ENCODE measurements at places on chromosomes 3 and 15.

GRCh38 chr3:158434412-158435038 lies 136.5 kb upstream of the MLF1 start:
- DNase-seq: peak; percentile 63

DNA sequence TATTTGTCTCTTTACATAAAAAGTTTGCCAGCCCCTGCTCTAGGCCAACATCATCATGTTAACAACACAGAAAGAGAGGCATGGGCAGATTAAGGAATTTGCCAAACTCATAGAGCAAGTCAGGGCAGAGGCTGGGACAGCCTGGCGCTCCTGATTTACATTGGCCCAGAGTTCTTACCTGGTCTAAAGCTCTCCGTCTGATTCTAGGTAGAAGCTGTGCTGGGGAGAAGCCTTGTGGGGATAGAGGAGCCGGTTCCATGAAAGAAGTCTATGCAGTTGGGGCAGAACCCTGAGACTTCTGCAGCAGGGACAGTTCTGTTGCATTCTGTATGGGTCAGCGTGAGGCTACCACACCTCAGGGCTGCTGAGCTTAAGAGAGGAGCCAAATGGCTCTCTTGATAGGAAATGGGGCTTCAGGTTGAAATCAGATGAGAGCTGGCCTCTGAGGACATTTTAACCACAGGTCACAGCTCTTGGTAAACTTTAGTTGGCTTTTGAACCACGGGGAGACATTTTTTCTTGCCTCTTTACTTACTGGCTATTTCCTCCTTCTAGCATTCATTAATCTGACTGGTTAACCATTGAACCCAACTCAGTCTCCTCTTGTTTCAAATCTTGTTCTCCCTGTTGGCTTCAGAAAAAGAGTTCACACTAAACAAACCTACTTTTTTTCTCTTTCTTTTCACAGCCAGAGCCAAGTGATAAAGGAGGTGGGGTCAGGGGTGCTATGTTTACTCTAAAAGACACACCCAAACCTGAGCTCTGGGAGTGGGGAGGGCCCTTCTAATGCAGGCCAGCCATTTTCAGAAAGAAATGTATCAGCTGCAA lies 250.7 kb downstream of the OPA1 start:
- DNase-seq: no peak

DNA sequence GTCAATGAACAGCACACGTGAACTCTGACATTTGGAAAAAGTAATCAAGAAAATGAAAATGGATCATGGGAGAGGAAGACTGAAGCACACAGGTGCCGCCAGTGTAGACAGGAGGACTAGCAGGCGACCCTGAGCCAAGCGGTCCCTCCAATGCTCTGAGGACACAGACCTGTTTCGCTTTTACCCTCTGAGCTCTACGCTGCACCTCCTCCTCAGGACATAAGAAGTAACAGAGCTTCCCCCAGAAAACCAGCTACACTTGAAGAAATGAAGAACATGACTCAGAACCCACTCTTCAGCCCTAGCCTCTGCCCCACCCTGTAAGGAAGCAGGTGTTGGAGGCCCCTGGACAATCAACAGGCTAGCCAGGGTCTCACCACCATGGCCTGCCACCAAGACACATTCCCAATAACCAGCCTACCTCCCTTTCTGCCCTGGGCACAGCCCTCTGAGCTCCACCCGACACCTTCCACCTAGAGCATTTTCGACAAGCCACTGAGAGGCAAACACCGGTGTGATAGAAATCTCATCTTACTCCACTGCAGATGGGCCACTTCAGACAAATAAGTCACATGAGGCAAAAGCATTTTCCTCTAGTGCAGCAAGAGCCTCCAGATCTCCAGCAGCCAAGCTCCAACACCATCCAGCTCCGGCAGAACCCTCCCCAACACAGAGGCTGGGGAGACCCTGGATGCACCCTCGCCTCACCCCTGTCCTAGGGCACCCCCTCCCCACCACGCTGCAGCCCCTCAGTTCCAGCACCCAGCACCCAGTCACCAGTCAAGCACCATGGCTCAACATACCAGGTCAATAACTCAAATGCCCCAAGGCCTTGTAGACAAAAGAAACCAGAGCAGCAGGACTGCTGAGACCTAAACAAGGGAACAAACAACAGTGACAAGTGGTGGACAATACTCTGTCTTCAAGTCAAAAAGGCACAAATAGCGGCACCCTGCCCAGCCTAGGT lies 11.4 kb downstream of the FAM174B start:
- DNase-seq: no peak

- peak; percentile 5 for DNase-seq
Observed at GRCh38 chr3:37608061-37608702, 253.5 kb upstream of the CTDSPL start.

- DNase-seq: no peak
Observed at GRCh38 chr3:79367066-79367465, 400.7 kb downstream of the ROBO1 start.

GRCh38 chr3:184443831-184444230 lies 64.0 kb downstream of the CHRD start:
- no peak for DNase-seq

GRCh38 chr3:69723389-69723788 lies 15.9 kb upstream of the MITF start:
- DNase-seq: no peak

DNA sequence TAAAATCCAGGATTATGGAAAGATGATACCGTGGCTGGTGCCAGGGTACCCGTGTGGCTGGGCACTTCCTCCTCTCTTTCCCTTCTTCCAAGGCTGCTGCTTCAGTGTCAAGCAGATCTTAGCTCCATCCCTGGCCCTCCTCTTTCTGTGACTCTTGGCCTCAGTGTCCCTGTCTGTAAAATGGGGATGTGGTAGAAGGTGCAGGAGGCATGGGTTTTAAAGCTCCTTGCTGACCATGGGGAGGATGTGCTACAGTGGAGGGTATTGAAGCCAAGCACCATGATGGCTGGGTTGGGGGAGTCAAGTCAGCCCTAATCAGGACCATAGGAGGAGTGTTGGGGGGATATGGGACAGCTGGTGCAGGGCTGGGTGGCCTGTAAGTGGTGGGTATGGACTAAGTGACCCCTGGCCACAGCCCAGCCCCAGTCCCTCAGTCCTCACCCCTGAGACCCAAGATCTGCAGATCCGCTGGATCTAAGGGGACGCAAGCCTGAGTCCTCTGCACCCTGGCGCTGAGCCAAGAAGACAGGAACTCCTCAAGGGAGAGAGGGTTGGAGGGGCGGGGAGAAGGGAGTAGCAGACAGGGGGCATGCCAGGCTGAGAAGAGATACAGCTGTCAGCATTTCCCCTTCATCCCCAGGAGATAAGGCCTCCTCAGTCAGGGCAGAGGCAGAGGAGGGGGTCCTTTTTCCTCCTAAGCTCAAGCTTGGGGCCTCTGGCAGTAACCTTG lies 12.0 kb downstream of the PTH1R start:
- DNase-seq: no peak

DNA sequence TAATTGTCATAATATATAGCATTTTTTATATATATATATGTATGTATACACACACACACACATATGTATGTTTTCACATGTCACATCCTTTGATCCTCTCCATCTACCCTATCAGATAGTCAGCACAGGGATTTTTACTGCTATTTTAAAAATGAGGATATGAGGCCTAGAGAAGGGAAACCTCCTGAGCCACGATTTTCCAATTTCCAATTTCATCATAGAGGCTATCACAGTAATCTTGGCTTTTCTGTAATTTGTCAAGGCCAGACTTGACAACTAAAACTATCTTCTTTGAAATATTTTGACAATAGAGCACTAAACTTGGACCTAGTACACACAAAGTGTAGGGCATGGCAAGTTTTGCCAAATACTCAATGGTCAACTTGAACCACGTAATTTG lies 42.5 kb downstream of the IL1RAP start:
- DNase-seq: no peak

GRCh38 chr3:125511420-125512118 lies 8.4 kb downstream of the SNX4 start:
- DNase-seq: no peak

DNA sequence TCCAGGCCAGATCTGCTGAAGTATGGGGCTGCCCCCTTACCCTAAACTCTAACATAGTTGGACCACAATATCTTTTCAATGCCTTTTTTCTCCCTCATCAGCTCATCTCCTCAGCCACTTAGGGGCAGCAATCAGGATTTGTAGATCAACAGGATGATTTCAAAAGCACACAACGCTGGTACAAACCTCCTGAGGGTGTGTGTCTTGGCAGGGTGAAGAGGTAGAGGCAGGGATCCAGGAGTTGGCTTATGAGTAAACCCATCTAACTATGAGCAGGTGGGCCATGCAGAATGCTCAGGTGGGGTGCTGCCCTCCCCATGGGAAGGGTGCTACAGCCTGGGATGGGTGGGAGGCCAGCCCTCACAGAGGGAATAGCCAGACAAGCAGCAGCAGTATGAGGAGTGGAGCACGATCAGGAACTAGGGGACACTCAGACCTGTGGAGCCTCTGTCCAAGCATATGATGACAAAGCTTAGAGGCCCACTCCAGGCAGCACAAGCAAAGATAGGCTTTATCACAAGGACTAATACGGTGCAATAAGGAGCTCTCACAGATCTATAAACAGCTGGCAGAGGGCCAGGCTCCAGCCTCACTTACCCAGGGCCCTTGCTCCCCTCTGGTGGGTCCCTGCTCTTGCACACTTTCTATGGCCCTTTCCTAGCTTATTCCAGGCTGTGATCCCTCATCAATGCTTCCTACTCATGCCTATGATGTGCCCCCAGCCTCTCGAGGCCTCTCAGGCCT lies 32.2 kb downstream of the IL20RB start:
- no peak for DNase-seq

DNA sequence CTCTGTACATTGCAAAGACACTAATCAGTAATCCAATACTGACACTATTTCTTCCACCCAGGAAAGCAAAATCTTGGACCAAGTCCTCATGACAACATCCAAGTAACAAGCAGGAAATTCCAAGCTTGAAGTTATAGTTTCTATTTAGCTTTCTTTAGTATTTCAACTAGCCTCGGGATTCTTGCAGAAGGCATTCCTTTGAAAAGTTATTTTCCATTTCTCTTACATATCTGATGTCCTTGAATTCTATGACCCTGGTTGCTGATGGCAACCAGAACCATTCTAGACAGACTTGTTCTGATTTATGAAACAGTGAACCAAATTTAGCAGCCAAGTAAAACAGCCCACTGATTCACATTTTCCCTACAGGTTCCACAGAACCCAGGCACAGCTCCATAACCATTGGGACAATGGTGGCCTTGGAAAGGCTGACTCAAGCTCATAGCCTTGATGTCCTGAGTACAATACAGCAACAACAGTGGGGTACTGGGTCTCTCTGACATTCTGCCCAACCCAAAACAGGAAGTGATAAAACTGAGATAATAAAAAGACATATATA lies 26.5 kb downstream of the P3H2 start:
- no peak for DNase-seq

- no peak for DNase-seq
Observed at GRCh38 chr15:65470866-65471265, 46.6 kb downstream of the DPP8 start.

GRCh38 chr3:169052465-169053302 lies 610.8 kb downstream of the MECOM start:
- DNase-seq: no peak

DNA sequence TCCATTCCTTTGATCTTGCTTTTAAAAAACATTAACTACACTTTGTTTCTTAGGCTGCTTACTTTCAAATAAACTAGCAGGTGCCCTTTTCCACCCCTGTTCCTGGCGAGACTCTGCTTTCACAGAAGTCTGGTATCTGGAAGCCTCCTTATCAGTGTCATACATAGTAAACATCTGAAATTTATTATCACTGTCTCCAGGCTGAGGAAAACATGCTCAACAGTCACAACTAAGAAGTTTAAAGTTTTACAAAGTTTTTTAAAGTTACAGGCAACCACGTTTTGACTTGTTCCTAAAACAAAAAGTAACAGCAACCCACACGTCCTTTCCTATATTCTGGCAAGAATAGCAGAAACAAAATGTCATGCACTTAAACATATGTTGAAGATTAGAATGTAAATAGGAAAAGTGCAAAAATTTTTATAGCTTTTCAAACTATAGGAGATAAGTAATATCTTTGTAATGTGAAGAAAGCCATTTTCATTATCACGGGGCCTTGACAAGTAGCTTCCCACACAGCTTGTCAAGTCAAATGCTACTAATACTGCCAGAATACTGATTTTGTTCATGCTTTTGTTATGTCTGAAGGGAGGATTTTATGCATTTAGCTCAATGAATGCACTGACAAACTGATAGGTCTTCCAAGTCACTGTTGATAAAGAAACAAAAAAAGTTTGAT lies 275.2 kb upstream of the KCNMB2 start:
- no peak for DNase-seq

DNA sequence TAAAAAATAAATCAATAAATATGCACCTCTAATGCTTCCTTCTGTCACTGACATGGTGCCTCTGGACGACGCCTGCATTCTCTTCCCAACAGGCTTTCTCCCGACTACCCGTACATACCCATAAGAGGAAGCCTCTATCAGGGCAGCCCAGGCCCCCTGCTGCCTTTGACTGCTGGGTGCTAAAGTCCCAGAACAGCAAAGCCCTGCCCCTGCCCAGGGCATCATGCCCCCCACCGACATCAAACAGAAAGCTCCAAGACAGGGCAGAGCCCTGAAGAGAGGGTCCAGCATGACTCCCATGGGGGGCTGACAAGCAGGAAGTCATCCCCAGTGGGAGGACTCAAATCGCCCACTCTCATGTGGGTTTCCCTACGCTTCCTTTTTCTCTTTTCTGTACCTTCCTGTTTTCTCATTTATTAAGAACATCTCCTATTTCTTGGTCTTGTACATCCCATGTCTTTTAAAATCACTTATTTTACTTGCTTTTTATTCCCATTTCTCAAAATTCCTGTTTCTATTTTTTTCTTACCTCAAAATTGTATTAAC lies 23.4 kb downstream of the XPC start:
- DNase-seq: no peak

DNA sequence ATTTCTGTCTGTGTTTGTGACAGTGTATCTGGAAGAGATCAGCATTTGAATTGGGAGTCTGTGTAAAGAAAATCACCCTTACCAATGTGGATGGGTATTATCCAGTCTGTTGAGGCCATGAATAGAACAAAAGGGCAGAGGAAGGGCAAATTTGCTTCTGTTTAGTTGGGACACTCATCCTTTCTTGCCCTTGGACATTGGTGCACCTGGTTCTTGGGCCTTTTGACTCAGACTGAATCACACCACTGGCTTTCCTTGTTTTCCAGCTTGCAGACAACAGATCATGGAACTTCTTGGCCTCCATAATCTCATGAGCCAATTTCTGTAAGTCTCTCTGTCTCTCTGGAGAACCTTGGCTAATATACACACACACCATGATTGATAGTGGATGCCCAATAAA lies 164.4 kb upstream of the SGO1 start:
- no peak for DNase-seq

DNA sequence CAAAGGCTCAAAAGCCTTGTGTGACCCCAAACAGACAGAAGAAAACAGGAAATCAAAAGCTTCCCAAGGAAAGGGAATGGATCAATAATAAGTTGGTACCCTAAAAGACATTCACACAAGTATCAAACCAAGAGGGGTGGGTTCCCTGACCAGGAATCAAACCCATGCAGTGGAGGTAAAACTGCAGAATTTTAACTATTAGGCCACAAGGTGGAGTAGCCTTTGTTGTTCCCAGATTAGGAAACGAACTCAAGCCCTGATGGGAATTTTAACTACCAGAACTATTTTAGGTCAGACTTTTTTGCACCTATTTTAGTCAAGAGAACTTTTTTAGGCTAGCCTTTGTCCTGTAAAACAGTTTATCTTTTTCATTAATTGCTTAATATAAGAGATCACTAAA lies 31.4 kb downstream of the SETMAR start:
- no peak for DNase-seq

Data from Panc1 (cell line).